Astrocyte (in vitro differentiated cells and primary cell): ENCODE measurements at places on chromosomes 2 and 18. TPM values are rescaled to one million over a fixed set of nuclear protein-coding genes. Genes with fewer than 3 reads are reported as not detected.

SKOR2 gene
- not detected in 2 replicates for total RNA-seq

CTLA4 gene
- total RNA-seq: not detected in 2 replicates

GBX2 gene
- total RNA-seq: 1.2 and 1.8 TPM in 2 replicates

FSHR gene
- 0.30 and 0.38 TPM in 2 replicates for total RNA-seq

SGPP2 gene
- total RNA-seq: 0.19 and 0.20 TPM in 2 replicates

SPEG gene
- 71.2 and 76.1 TPM in 2 replicates for total RNA-seq

C2orf15 gene
- 0.59 and 0.60 TPM in 2 replicates for total RNA-seq

ARMC9 gene
- 42.7 and 52.4 TPM in 2 replicates for total RNA-seq

RNF125 gene
- 1.8 and 1.9 TPM in 2 replicates for total RNA-seq

AQP12A gene
- not detected in 2 replicates for total RNA-seq

- H3K27me3 ChIP-seq: no peaks in the 10 kb centered on the region
- H3K27ac ChIP-seq: peak overlapping the region; percentile 98
- H3K4me1 ChIP-seq: peaks cover 49% of the 10 kb centered on the region
- DNase-seq: no peak
- H3K36me3 ChIP-seq: no peaks in the 10 kb centered on the region
Measured at GRCh38 chr2:75608684-75609333, 37.8 kb upstream of the MRPL19 start.

DNA sequence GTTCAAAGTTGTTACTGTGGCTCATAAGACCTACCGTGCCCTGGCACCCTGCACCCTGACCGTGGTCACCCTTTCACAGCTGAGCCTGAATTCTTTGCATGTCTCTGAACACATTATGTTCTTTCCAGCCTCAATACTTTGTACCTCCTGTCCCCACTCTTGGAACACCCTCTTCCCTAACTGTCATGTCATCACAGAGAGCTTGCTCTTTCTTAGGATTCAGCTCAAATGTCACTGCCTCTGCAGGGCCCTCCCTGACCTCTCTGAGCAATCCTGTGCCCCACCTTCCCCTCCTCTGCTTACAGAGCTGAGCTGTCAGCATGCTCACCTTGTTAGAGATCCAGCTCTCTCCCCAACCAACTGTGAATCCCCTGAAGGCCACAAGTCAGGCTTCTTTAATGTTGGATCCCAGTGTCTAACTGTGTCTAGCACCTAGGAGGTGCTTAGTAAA, 15.0 kb downstream of the PRKAG3 start:
- no peaks in the 10 kb centered on the region for H3K36me3 ChIP-seq
- H3K4me3 ChIP-seq: no peak overlapping the region
- no peak for DNase-seq
- H3K4me1 ChIP-seq: no peaks in the 10 kb centered on the region
- H3K27me3 ChIP-seq: peaks cover 4% of the 10 kb centered on the region
- H3K27ac ChIP-seq: no peak overlapping the region

DNA sequence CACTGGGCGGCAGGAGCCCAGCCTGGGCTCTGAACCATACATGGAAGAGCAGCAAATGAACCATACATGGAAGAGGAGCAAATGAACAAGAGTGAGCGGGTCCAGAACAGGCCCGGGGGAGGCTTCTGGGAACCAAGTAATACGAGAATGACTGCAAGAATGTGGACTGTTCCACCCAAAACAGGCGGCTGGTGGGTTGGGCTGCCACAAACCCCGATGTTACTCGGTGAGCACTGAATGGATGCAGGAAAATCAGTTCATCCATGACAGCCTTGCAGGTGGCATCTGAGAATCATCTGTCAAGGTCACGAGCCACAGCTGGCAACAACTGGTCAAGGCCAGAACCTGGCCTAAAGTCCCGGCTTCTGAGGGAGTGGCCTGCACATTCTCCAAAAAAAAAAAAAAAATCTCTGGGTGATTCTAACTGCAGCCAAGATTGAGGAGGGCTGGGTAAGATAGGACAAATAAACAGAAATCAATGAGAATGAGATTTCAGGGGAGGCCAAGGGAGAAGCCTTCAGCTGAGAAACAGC, 106.1 kb downstream of the ZNF516 start:
- H3K36me3 ChIP-seq: no peaks in the 10 kb centered on the region
- H3K4me1 ChIP-seq: no peaks in the 10 kb centered on the region
- no peak overlapping the region for H3K27ac ChIP-seq
- no peaks in the 10 kb centered on the region for H3K27me3 ChIP-seq
- H3K4me3 ChIP-seq: no peak overlapping the region

DNA sequence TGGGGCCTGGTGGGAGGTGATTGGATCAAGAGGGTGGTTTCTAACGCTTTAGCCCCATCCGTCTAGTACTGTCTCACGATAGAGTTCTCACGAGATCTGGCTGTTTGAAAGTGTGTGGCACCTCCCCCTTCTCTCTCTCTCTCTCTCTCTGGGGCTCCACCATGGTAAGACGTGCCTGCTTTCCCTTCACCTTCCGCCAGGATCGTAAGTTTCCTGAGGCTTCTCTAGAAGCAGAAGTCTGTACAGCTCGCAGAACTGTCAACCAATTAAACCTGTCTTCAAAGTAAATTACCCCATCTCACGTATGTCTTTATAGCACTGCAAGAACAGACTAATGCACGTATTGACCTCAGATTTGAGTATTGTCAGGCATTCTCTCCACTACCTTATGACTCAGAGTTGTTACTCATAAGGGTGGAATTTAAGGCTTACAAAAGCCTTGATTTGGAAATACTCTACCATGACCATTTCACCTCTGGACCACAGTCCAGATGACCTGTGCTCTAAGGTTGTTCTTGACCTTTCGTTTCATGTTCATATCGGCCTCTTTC, 99.5 kb upstream of the AGAP1 start:
- peaks cover 7% of the 10 kb centered on the region for H3K4me1 ChIP-seq
- H3K27me3 ChIP-seq: peaks cover 4% of the 10 kb centered on the region
- H3K4me3 ChIP-seq: no peak overlapping the region
- H3K36me3 ChIP-seq: no peaks in the 10 kb centered on the region

DNA sequence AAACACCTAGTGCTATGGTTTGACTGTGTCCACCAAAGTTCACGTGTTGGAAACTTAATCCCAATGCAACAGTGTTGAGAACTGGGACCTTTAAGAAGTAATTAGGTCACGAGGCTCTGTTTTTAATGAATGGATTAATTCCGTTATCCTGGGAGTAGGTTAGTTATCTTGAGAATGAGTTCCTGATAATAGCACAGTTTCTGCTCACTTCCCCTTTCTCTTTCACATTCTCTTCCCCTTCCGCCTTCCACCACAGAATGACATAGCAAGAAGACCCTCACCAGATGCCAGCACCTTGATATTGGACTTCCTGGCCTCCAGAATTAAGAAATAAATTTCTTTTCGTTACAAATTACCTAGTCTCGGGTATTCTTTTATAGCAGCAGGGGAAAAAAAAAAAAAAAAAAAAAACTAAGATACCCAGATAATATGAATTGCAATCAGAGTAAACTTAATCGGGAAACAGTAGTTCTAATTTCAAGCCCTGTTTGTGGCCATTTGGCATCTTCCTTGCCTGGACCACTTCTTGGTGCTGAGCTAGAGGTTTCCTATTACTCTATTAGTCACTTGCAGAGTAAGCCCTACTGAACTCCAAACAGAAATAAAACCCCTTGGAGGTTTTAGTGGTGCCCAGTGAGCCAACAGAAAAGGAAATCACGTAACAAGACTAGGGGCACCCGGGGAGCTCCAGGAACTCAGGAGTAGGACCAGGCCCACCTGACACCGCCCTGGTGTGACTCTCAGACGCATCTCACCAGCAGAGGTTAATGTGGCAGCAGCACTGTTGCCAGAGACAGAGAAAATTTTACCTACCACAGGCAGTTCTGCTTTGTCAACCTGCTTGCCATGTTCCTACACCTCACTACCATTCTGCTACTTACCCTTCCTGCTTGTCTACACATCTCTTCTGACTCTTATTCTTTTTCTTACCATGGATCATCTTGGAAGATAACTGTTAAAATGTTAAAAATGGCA, 147.6 kb upstream of the CAB39 start:
- H3K27me3 ChIP-seq: no peaks in the 10 kb centered on the region
- peak; percentile 58 for DNase-seq
- no peak overlapping the region for H3K4me3 ChIP-seq
- H3K36me3 ChIP-seq: no peaks in the 10 kb centered on the region
- no peak overlapping the region for H3K27ac ChIP-seq

DNA sequence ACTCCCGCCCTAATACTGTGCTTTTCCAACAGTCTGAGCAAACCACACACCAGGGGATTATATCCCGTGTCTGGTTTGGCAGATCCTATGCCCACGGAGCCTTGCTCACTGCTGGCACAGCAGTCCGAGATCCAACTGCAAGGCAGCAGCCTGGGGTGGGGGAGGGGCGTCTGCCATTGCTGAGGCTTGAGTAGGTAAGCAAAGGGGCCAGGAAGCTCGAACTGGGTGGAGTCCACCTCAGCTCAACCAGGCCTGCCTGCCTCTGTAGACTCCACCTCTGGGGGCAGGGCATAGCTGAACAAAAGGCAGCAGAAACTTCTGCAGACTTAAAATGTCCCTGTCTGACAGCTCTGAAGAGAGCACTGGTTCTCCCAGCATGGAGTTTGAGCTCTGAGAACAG, 44.2 kb downstream of the LNPK start:
- no peaks in the 10 kb centered on the region for H3K27me3 ChIP-seq
- H3K4me1 ChIP-seq: no peaks in the 10 kb centered on the region
- H3K36me3 ChIP-seq: peaks cover 4% of the 10 kb centered on the region
- no peak for DNase-seq

DNA sequence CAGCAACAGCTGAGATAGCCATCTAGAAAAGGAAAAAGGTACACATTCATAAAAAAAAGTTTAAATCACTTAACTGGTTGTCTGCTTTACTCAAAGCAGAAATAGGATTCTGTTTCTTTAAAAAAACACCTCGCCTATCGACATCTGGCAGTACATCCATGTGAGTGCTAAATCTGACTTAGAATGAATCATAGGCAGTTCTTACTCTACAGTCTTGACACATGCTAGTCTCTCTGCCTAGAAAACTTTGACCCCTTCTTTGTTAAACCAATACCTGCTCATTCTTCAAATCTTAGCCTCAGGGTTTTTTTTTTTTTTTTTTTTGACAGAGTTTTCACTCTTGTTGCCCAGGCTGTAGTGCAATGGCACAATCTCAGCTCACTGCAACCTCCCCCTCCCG, 37.1 kb upstream of the GPR75 start:
- no peak overlapping the region for H3K27ac ChIP-seq
- H3K36me3 ChIP-seq: peaks cover 65% of the 10 kb centered on the region
- H3K4me1 ChIP-seq: no peaks in the 10 kb centered on the region
- peak; percentile 51 for DNase-seq

- no peak for DNase-seq
- no peaks in the 10 kb centered on the region for H3K36me3 ChIP-seq
- H3K4me1 ChIP-seq: no peaks in the 10 kb centered on the region
Measured at GRCh38 chr2:228747483-228747882, 523.6 kb downstream of the PID1 start.

DNA sequence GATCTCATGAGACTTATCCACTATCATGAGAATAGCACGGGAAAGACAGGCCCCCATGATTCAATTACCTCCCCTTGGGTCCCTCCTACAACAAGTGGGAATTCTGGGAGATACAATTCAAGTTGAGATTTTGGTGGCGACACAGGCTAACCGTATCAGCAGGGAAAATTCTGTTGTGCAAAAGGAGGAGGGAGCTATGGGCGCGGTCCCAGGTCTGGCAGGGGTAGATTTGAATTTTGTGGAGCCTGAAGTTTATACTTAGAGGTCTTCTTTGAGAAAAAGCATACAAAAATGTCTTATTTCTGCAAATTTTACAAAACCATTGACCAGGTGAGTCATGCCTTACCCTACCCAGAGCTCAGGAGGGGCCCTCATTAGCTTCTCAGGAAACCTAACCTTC, 36.6 kb downstream of the SLC4A3 start:
- H3K27me3 ChIP-seq: no peaks in the 10 kb centered on the region
- H3K4me3 ChIP-seq: no peak overlapping the region
- DNase-seq: no peak
